Uterine smooth muscle cell (primary cell): ENCODE measurements at places on chromosomes 7 and 10. TPM values are rescaled to one million over a fixed set of nuclear protein-coding genes. Genes with fewer than 3 reads are reported as not detected.

The CTAGE4 gene
- 1.7 TPM in 1 of 2 replicates, not detected in the other for total RNA-seq

The NRAP gene
- not detected in 2 replicates for total RNA-seq

The C10orf105 gene
- total RNA-seq, result under 0.01 TPM in 2 replicates

The TMEM229A gene
- total RNA-seq, result not detected in 2 replicates

The IFIT2 gene
- total RNA-seq, result 8.2 and 14.2 TPM in 2 replicates

The CTAGE6 gene
- 0.12 and 0.44 TPM in 2 replicates for total RNA-seq

The ATP6V0E2 gene
- total RNA-seq, result 22.4 and 27.9 TPM in 2 replicates

The SOSTDC1 gene
- total RNA-seq, result not detected in 2 replicates

The PRPF18 gene
- 46.6 and 46.7 TPM in 2 replicates for total RNA-seq

The SLC35G1 gene
- 3.9 and 5.5 TPM in 2 replicates for total RNA-seq

The WASHC2A gene
- total RNA-seq, result 45.5 and 77.6 TPM in 2 replicates

The TAS2R3 gene
- 0.44 and 1.2 TPM in 2 replicates for total RNA-seq

The LBX1 gene
- total RNA-seq, result not detected in 2 replicates

The SORCS1 gene
- not detected in 2 replicates for total RNA-seq

The CPVL gene
- 1.1 and 1.4 TPM in 2 replicates for total RNA-seq

The FRMD4A gene
- 35.4 and 48.5 TPM in 2 replicates for total RNA-seq

The TWNK gene
- 8.0 and 9.0 TPM in 2 replicates for total RNA-seq

The NIPSNAP2 gene
- 43.6 and 49.0 TPM in 2 replicates for total RNA-seq

The SAP25 gene
- total RNA-seq, result not detected in 2 replicates
